ENCODE measurements at places on chromosomes 2 and 18.

- DNase-seq, result no peak
Measured at GRCh38 chr2:160469164-160469563, 24.4 kb downstream of the RBMS1 start.

GRCh38 chr2:173914055-173914927 is 50.9 kb downstream of the SP3 start:
- DNase-seq, result no peak

DNA sequence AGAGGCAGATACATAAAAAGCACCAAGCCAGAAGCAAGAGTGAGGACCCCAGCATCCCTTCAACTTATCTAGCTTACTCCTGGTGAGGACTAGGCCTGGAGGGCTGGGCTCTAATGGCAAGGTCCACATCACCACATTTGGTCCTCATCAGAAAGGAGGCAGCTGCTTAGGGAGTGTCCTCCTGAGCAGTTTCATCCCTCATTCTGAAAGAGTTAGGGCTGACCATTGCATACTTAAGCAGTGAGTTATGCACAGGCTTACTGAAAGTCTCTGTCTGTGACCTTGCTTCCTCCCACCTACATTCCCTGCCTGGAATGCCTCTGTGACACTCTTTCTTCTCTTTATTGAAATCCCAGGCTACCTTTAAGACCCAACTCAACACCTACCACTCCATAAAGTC is 301.8 kb upstream of the ACVR2A start:
- no peak for DNase-seq

DNA sequence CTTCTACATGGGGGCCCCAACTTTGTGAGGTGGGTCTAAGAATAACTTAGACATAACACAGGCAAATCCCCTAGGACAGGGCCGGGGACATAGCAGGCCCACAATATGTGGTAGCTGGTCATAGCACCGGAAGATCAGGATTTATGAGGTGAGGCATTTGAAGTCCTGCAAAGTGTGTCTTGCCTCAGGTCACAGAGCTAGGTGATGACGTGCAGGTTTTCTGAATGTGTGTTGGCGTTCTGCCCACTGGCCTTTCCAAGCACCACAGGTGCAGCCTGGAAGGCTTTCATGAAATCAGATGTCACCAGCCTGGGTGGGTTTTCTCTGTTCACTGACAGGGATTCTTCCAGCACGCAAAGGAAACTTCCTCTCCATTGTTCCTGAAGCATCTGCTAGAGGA is 119.1 kb downstream of the LRATD1 start:
- DNase-seq, result no peak

DNA sequence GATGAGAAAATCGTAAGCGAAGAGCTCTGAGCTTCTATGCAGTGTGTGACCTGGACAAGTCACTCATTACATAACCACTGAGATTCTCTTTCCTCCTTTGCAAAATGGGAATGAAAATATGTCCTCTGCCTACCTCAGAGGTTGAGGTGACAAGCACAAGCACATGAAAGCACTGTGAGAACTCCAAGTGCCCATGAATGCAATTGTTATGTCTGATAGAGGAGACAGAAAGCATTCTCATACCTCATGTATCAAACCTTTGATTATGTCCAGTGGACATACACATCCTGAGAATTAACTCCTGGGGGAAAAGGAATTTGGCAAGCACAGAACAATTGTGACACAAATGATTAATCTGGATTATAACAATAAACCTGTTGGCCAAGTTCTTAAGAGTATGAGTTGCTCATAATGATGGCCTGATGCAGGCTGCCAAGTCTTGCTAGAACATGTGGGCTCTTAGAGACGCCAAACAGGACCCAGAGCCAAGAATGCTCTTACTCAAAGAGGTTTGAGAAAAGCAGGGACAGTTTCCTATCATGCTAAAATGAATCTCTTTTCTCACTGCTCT is 8.5 kb upstream of the RMDN2 start:
- no peak for DNase-seq

GRCh38 chr2:66573821-66574233 is 138.9 kb downstream of the MEIS1 start:
- no peak for DNase-seq

- DNase-seq, result no peak
Measured at GRCh38 chr2:152497481-152498052, 162.6 kb downstream of the FMNL2 start.

DNA sequence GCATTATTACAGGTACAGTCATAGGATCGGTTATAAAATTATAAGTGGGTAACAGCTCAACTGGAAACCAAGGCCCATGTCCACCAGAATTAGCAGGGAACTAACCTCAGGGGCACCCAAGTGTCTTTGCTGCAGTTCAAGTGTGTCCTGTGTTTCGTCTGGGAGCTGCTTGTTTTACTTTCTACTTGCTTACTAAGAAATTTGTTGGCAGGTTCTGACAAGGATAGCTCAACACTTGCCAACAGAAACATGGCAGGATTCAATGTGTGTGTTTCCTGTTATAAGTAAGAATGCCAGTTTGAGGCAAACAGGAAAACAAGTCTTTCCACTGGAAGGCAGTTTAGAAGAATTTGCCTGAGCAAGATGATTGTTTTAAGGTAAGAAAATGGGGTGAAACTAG is 104.5 kb downstream of the EPHA4 start:
- no peak for DNase-seq

GRCh38 chr2:234625626-234626250 is 128.9 kb upstream of the ARL4C start:
- DNase-seq, result no peak

GRCh38 chr2:219059725-219060682 is 717 bp downstream of the IHH start:
- DNase-seq, result no peak

GRCh38 chr18:73381016-73381698 is 513.4 kb upstream of the NETO1 start:
- no peak for DNase-seq

DNA sequence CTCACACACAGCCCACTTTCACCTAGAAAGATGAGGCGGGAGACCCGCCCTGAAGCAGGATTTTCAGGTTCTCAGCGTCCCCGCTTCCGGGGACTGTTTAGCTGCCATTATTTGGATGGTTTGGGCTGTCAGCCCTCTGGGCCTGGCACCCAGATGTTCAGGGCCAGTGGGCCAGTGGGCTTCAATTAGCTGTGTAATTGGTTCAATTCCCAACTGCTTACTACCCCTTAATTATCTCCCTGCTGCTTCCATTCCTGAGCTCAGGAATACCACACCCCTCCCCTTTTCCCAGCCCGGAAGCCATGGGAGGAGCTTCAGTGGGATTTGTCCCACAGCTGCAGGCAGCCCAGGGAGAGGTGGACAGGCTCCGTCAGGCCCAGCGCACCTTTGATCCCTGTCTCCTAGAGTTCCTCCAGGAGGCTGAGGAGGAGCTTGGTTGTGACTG is 114.1 kb upstream of the MYCN start:
- no peak for DNase-seq

- DNase-seq, result no peak
Measured at GRCh38 chr18:77320971-77321559, 71.4 kb downstream of the GALR1 start.

GRCh38 chr2:173539615-173540014 is 184.9 kb downstream of the CDCA7 start:
- no peak for DNase-seq

DNA sequence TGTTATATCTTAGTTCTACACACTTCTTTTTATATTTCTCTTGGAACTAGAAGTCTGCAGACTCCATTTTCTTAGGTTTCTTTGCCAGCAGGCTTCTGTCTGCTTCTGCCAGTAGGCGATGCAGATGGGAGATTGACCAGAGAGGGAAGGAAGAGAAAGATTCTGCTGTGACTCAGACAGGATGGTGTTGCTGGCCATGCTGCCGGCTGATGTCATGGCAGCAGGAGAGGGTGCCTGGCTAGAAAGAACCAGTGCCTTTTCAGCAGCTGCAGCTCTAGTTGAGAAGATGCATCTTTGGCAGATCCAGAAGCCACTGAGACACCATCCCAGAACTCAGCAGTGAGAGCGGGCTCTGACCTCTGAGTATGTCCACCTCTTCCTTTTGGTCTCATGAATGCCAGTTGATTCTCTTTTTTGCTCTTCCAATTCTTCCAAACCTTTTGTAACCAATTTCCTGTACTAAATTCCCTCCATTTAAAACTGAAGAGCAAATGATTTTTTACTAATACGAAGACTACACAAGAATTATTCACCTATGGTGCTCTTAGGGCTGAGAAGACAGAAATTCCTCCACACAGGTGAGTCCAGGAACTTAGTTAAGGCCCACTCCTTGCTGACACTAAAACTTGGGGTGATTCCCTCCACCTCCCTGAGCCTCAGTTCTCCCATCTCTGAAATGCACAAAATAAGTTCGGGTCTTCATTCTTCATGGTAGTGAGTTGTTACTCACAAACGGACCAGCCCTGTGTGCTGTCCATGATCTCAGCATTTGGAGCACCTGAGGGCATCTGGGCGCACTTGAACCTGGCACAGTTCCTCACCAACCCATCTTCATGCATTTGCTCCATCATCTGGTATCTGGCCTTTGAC is 200.7 kb downstream of the MYCN start:
- no peak for DNase-seq

DNA sequence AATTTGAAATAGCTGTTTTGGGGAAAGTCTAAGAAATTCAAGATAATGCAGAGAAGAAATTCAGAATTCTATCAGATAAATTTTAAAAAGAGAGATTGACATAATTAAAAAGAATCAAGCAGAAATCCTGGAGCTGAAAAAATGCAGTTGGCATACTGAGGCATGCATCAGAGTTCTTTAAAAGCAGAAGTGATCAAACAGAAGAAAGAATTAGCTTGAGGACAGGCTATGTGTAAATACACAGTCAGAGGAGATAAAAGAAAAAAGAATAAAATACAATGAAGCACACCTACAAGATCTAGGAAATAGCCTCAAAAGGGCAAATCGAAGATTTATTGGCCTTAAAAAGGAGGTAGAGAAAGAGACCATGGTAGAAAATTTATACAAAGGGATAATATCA is 57.1 kb downstream of the CYTIP start:
- DNase-seq, result no peak

GRCh38 chr2:140808820-140809219 is 1322.0 kb downstream of the LRP1B start:
- no peak for DNase-seq

Data from GM12891 (cell line).